T-helper 9 cell (primary cell): ENCODE measurements at places on chromosomes 3 and 15.

GRCh38 chr3:113278599-113278955, 67.2 kb downstream of the BOC start:
- DNase-seq, result no peak

DNA sequence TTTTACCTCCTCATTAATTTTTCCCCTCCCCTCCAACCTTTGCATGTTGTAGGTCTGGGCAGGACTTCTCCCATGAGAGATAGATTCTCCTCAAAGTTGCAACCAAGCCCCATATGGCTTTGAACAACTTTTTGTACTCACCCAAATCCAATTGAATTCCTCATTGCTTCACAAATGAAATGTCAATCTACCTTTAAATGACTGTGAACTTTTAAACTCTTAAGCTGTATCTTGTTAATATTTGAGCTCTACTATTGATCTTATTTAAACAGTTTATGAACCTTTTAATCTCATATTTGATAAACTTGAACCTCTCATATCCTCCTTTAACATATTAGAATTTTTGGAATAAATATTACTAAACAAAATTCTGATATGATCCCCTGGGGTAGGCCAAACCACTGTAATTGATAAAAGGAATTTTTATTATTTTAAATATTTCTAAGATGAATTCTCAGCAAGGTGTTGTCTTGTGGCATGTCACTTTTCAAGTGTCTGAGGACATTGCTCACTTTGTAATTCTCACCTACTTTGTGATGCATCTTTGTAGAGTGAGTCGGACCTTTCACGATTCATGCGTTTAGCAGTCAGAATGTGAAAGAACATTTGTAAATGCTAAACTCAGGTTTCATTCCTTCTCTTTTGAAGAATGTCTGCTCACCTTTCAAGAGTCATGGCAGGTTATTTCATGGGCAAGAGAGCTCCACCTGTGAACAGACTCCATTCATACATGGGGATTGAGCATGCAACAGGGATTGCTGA, 23.4 kb upstream of the GREM1 start:
- DNase-seq, result no peak

GRCh38 chr15:63252292-63252691, 25.1 kb upstream of the APH1B start:
- no peak for DNase-seq

- DNase-seq, result no peak
Measured at GRCh38 chr15:85727068-85727467, 67.7 kb downstream of the KLHL25 start.

GRCh38 chr3:158827773-158828172, 25.9 kb downstream of the MFSD1 start:
- no peak for DNase-seq

DNA sequence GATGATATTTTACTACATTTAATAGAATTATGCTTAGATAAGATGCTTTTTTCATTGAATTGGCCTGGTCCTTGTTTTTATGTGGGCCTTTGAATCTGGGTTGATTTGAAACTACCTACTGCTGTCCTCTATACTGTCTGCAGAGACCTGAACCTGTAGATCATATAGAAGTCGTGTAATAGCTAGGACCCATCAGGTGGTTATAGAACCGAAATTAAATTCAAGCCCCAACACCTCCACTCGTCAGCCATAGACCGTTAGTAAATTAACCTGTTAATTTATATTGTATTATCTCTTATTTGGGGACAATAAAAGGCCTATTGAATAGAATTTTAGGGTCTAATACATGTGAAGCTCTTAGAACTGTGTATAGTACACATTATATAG, 108.4 kb downstream of the MBNL1 start:
- DNase-seq, result no peak

DNA sequence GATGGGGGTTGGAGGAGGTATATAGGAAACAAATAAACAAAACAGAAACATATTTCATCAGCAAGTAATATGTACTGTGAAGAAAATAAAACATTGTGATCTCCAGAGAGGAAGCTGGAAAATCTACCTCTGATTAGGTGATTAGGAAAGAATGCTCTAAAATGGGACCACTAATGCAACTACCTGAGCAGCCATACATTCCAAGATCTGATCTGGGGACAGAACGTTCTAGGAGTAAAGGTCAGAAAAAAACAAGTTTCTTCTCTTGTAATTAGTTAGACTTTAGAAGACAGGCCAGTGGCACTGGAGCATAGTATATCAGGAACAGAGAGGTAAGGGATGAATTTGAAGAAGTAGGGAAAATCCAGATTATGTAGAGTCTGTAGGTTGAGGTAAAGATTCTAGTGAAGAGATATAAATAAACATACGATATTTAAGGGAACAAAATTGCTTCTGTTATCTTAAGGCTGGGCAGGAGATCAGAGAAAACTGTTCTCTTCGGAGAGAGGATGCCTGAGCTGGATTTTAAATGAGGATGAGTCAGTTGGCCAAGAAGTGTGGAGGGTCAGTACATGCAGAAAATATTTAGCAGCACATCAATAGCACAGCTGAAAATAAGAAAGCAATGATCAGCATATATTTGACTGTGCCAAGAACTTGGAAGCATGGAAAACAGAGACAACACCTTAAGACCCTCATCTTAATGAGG, 429.5 kb downstream of the NLGN1 start:
- DNase-seq, result no peak

DNA sequence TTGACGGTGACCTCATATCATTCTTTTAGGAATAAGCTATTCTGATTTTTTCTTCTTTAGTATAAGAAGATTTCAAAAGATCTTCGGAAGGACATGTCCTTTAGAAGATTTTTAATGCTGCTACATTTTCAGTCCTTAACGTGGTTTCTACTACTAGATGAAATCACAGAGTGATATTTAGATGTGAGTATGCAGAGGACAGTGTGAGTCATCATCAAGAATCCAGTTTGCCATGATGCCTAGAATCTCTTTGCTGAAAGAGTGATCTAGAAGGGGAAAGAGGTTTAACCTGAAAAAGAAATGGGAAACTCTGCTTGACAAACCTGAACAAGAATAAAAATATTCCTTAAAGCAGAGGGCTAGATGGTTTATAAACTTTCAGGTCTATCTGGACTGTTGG, 43.2 kb downstream of the SLC7A14 start:
- no peak for DNase-seq

GRCh38 chr3:186413615-186414415, 51.8 kb upstream of the DGKG start:
- no peak for DNase-seq

- DNase-seq, result no peak
Measured at GRCh38 chr3:73657186-73657585, 32.4 kb upstream of the PDZRN3 start.

- DNase-seq, result peak; percentile 77
Measured at GRCh38 chr3:185976977-185977678, 39.3 kb upstream of the TRA2B start.

DNA sequence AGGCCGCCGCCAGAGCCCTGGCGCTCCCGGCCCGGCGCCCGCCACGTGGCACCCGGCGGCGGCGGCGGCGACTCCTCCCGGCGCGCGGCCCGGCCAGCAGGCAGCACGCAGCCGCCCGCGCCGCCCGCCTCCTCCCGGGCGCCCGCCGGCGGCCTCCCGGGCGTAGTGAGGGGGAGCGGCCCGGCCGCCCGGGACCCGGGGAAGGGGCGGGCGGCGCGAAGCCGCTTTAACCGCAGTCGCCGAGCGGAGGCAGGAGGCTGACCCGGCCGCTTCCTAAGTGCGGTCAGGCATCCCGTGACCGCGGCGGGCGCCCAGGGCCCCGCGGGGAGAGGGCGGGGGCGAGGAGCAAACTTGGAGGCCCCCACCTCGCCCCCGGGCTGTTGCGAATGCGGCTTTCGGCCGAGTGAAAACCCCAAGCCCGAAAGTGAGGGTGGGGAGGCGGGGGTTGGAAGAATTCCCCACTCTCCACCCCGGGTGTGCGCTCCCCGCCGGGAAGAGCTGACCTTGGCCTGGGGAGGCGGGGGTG, 1.7 kb upstream of the HES1 start:
- DNase-seq, result peak; percentile 32

DNA sequence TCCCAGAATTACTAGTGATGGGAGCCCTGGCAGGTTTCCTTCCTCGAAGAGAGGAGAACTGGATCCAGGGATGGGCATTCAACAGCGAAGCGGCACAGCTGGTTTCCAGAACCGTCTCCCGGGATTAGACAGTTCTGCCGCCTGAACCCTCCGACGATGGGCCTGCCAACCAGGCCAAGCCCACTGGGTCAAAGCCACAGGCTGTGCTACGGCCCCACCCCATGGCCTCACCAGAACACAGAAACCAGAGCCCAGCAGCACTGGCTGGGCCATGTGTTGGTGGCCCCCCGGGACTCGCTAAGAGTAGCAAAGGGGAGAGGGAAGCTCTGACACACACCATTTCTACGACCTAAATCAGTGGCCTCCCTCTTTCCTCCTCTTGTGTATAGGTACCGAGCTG, 2.2 kb downstream of the C15orf62 start:
- no peak for DNase-seq

DNA sequence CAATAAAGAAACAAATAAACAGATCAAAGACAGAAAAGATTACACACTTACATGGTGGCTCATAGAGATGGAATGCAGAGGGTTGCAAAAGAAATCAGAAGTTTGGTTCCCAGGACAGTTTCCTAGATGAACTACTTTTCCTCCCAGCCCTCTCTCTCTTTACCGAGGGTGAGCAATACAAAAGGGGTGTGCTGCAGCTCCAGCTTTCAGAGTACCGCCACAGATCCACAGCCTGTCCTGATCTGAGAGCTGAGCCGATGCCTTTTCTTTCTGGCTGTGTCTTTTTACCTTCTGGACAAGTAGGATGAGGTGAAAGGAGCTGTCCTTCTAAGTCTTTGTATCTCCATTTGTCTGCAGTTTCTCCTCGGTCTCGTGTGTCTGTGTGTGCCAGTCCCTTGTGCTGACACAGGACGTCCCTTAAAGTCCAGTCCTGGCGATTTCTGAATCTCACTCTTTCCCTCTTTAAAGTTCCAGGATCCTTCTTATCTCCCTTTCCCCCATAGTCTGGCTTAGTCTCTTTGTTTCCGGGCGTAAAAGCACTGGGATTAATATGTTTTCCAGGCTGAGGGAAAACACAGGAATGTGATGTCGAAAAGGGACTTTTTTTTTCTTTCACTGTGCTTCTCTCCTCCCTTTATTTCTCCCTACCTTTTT, 540 bp downstream of the CCDC80 start:
- DNase-seq, result no peak

DNA sequence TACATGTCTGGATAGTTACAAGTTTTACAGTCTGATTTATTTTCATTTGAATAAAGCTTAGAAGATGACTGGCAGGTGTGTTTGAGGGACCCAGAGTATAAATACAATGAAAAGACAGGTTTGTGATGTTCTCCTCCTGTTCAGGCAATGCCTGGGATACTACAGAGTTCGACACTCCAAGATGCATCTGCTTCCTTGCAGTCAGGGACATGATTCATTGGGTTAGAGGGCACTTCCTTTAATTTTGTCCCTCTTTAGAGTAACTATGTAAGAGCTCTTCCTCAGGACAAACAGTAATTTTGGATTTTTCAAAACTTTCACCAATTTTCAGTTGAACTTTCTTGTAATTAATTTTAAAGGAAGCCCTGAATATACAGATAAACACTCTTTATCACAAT, 102.0 kb downstream of the LMLN start:
- no peak for DNase-seq

DNA sequence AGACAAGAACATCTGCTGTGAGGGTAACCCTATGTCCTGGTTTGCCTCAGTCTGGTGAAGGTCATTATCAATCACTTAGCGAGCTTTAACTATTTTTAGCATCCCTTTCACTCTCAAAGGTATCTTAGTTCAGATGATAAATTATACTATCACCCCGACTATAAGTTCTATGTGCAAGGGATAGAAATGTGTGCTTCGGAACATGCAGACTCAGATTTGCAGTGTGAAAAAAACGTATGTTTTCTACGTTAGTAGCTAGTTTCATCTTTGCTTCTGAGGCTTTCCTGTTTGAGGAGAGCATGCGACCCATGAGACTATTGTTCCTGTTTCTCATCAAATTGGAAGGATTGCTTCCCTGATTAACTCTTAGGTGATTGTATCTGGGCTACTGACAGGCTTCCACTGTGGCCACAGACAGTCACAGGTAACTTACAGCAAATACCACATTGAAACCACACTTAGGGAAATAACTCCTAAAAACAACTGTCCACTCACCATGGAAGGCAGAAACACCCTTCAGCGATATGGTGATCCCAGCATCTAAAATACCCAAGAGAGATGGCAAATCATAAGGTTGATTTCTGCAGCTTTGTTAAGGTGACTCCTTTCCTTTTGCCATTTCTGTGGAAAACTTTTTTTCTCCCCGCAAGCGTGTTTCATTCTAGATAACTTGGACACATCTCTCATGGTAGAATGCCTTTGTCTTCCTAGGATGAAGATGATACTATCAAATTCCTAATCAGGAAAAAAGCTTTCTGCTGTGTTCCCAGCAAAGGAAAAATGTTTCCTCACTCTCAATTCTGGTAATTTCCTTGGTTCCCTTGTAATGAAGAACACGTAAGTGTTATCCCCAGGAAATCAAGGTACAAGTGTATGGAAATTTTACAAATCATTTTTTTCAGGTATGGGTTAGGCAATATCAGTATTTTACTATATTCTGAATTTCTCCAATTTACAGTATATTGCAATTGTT, 5.2 kb downstream of the GCSAM start:
- no peak for DNase-seq

- DNase-seq, result no peak
Measured at GRCh38 chr15:67836477-67836876, 3.4 kb downstream of the RNU6-1 start.

GRCh38 chr3:23754215-23754614, 51.5 kb upstream of the UBE2E1 start:
- no peak for DNase-seq

- peak; percentile 10 for DNase-seq
Measured at GRCh38 chr3:197456261-197457091, 99.3 kb downstream of the BDH1 start.

- no peak for DNase-seq
Measured at GRCh38 chr15:98896002-98896721, 111.4 kb downstream of the PGPEP1L start.

- DNase-seq, result no peak
Measured at GRCh38 chr3:64650096-64650622, 37.6 kb downstream of the ADAMTS9 start.

- DNase-seq, result no peak
Measured at GRCh38 chr3:6654670-6655069, 206.2 kb upstream of the GRM7 start.

- no peak for DNase-seq
Measured at GRCh38 chr3:51983578-51984268, 388 bp downstream of the ACY1 start.

DNA sequence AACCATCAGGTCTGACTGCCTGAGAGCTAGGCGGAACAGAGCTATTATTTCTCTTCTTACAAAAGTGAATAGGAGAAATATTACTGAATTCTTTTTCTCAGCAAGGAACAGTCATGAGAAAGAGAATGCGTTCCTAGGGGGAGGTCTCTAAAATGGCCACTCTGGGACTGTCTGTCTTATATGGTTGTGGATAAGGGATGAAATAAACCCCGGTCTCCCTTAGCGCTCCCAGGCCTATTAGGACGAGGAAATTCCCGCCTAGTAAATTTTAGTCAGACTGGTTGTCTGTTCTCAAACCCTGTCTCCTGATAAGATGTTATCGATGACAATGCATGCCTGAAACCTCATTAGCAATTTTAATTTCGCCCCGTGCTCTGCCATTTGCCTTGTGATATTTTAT, 20.1 kb upstream of the WDR5B start:
- DNase-seq, result no peak

- DNase-seq, result no peak
Measured at GRCh38 chr3:133377396-133377795, 22.5 kb upstream of the BFSP2 start.
